ENCODE measurements at places on chromosomes 12 and 14.

DNA sequence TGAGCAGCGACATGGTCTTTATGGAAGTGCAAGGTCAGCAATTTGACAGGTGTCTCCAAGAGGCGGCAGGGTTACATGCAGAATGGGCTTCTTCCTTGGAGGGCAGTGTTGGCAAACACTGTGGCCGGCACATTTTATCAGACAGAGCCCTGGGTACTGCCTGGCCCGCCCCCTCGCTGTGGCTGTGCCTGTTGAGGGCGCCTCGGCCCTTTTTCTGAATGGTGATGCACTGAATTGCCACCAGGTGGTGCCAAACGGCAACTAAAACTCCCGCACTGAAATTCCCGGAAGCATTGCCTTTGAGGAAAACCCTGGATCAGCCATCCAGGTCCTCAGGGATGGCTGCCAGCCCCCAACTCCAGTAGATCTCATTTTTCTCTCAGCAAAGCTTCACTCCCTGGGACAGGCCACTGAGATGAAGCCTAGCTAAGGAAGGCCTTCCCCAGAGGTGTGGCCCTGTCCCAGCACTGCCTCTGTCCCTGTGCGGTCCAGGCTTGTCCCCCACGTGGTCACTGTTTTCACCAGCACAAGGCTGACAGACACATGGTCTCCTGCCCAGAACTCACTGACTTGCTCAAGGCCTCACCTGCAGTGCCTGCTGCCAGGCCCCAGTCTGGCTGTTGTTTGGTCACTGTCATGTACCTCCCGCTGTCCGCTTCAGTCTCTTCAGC is 73.6 kb downstream of the TESC start:
- peak; percentile 7 for DNase-seq

- no peak for DNase-seq
These were observed 197.0 kb upstream of the EEA1 start for GRCh38 chr12:93126069-93126474.

- no peak for DNase-seq
These were observed 59.8 kb downstream of the PRMT8 start for GRCh38 chr12:3550839-3551238.

GRCh38 chr14:71374989-71375388 is 467.7 kb downstream of the PCNX1 start:
- no peak for DNase-seq

- no peak for DNase-seq
These were observed 455.6 kb downstream of the CCDC91 start for GRCh38 chr12:28645891-28646290.

DNA sequence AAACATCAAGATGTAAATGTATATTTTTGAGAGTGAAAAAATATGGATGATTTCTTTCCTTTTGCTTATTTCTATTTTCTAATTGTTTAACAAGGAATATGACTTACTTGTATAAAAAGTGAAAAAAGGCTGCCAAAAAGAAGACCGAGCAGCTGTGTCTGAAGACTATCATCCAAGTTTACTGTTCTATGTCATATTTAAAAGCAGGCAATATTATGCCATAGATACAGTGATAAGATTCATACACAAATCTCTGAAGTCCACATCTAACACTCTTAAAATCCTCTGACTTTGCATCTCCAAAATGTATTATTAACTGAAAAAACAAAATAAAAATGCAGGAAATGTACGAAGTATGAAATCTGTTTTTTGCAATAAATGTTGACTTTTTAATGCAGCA is 109.1 kb downstream of the SEC23A start:
- no peak for DNase-seq

DNA sequence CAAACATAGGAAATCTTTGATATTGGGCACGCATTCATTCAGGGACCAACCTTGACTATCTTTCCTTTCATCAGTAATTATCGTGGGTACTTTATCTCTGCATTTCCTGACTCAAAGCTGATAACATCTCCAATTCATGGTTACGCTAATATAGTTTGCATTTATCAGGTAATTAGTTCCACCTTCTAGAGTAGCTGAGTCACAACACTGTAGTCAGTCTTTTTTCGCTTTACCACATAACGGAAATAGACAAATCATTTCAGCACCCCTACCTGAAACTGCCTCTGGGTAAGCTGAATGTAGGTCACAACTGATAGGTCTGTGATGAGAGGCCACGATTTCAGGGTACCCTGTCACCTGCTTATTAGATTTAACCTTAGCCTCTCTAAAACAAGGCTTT is 36.7 kb upstream of the IL22 start:
- DNase-seq: no peak
